ENCODE measurements at places on chromosomes 12 and 14.

DNA sequence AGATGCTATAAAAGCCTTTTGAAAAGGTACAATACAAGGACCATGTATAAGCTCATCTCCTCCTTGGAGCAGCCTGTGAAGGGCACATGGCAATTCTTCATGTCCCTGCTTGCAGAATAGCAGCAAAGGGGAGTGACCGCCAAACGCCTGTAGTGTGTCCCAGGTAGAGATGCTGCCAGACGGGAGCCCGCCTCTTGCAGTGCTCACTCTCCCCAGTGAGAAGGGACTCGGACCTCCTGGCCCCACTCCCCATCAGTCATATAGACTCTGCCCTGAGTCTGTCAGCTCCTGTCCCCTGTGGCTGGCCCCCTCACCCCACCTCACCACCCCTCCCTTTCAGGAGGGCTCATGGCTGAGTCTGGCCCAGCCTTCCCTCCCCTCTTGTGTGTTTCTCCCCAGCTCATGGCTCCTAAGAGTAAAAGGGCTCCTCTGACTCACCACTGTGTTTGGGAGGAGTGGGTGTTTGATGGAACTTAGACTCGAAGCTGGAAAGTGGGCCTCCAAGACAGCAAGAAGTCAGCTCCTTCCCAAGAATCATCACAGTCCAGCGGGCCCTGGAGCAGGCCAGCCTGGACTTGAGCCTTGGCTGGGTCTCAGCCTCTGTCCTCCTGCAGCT lies 40.9 kb downstream of the DEGS2 start:
- no peak for DNase-seq

GRCh38 chr14:53247596-53248370 lies 94.7 kb upstream of the DDHD1 start:
- DNase-seq, result no peak

- no peak for DNase-seq
These were observed 365 bp upstream of the TPI1 start for GRCh38 chr12:6866920-6867412.

DNA sequence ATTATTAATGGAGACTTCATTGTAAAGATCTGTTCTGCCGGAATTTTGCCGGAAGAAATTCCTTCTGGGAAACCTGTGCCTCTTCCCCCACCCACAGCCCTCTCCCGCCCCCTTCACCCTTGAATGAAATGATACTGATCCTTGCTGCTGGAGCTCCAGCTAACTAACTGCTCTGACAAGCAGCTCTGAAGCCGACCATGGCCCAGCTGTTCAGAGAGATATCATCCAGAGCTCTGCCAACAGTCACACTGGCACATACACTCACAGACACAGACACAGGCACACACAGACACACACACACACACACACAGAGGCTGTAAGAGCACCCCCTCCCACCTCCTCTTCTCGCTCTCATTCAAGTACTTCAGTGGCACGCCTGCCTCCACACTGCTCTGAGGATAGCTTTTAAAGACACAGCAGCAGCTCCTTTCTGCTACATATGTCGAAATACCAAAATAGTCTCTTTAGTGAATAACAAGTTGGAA lies 88.6 kb downstream of the R3HDM2 start:
- DNase-seq, result no peak

DNA sequence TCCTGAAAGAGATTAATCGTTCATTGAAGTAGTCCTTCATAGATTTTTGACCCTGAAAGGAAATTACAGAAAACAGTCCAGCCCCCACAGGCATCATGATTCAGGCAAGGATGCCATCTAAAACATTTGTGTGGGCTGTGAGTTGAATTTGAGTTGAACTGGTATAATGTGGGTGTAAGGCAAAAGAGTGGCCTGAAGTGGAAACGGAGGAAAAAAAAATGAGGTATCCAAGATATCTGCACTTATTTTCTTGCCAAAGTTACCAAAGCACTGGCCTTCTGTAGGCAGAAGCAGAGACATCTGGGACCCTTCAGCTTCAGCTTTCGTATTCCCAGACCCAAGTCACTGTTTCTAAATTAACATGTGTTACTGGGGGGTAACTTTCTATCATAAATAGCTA lies 105.1 kb upstream of the DIO2 start:
- no peak for DNase-seq

DNA sequence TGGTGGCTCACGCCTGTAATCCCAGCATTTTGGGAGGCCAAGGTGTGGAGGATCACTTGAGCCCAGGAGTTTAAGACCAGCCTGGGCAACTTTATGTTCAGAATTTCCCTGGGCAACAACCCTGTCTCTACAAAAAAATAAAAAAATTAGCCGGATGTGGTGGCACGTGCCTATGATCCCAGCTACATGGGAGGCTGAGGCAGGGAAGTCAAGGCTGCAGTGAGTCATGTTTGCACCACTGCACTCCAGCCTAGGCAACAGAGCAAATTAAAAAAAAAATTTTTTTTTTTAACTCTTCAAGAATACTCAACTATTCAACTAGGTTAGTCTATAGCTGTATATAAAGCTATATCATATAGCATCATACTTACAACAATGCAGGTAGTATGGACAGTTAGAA lies 113.0 kb downstream of the RALGAPA1 start:
- DNase-seq, result no peak

- no peak for DNase-seq
These were observed 7.3 kb upstream of the FIGNL2 start for GRCh38 chr12:51855586-51856428.

DNA sequence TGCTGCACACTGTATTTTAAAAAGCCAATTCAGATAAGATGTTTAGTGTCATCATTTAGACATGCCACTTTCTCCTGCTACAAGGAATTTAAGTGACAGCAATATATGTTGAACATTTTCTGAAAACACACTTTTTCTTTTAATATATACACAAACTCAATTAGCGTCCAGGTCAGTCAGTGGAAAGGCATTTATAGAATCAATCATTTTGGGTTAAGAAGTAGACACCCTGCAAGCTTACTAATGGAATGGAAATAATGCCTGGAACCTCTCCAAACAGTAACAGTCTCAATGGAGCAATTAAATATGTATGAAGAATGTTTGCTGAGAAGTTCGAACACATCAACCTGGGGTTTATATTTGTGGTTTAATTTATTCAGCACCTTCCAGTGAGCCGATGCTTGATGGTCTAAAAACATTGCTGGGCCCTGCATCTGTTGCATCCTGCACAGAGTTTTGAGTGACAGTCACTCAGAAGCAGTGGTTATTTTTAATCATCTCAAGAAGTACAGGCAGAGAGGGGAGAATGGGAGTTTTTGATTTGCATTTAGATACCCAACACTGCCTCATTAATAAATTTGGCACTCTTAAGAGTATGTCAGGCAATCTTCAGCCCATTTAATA lies 410.7 kb downstream of the TMEM117 start:
- no peak for DNase-seq

- DNase-seq, result no peak
These were observed 129.4 kb downstream of the RPAP3 start for GRCh38 chr12:47576289-47576945.

- DNase-seq, result no peak
These were observed 1014.1 kb downstream of the TMTC2 start for GRCh38 chr12:83700838-83701237.

DNA sequence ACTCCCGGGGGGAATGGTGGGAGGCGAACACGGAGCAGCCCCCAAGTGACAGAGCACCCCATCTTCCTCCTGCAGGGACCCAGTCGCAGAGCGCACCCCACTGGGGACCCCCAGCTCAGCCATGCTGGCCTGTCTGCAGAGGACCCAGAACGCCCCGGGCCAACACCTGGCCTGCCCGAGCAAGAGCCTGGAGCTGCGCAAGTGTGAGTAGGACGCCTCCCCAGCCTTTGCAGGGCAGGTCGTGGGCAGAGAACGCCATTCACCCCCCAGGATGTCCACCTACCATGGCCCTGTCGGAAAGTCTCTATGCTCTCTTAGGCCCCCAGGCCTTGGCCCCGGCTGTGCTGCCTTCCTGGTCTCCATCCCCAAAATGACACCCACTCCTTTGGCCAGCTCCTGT lies 30.4 kb downstream of the FAM222A start:
- DNase-seq, result no peak

GRCh38 chr12:69679119-69679518 lies 20.0 kb downstream of the BEST3 start:
- no peak for DNase-seq

DNA sequence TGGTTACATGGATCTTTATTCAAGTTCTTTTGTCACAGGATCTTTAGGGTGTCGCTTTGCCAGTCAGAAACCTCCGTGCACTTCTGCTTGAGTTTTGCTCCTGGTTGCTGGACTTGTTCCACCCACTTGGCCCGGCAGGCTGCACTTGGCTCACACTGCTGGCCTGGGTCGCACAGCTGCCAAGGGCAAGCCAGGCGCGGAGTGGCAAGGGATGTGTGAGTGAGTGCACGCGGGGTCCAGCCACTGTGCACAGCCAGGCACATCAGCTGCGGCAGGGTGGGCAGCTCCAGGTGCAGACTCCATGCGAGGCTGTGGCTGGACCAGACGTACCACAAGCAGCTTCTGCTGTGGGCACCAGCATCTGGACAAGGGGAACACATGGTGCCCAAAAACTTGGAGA lies 76.6 kb downstream of the DERA start:
- DNase-seq, result no peak

DNA sequence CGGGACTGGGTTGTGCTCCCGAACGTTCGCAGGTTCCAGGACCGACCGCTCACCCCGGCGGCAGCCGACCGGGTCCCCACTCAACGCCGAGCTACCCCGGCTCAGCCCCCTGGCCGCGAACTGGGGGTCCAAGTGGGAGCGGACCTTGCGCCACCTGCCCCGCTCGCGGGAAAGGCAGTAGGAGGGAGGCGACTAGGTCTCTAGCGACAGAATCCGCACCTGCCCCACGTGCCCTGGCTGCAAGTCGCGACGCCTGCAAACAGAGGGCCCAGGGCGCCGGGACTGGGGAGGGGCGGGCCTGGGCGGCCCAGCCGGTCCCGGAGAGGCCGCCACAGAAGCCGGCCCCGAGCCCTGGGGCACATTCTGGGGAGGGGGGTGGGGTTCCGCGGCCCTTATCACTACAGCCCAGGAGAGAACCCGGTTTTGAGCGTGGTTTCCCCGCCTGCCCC lies 239.2 kb upstream of the CPNE8 start:
- DNase-seq, result no peak

GRCh38 chr14:92704821-92705220 lies 43.6 kb downstream of the LGMN start:
- no peak for DNase-seq

GRCh38 chr12:52581066-52581465 lies 7.4 kb upstream of the KRT74 start:
- DNase-seq, result no peak

DNA sequence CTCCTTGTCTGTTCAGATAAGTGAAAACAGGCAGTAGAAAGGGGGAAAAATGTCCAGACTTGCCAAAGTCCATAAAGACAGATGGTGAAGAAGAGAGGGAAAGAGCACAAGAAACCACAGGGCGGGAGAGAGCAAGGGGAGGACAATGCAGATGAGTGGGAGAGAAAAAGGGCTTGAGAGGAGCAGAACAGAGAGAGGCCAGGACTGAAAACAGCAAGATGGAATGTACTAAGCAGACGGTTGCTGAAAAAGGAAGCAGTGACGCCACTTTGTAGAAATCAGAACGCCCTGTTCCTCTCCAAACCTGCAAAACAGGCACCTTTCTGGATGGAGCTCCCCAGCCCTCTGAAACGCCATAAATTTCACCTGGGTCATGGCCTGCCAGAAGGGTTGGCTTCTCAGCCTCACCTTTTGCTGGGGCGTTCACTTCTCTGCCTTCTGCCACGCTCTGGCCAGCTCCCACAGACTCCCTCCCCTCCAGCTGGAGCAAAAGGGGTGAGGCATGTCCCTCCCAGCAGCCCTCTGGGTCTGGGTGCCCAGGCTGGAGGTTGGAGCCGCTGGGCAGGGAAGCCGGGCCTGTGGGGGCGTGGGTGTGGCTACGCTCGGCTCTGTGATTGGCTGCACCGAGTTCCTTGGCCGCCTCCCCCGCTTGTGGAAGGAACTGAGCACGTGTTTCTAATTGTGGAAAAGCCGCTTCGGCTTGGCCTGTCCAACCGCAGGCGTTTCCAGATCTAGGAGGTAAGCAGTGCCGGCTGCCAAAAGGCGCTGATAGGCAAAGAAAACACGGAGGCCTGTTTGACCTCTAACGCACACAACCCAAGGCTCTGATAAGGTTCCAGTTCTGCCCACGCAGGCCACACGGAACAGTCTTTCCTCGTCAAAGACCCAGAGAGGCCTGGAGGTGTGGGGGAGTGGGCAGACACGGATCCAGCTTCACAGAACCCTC lies 29.3 kb downstream of the SLC7A8 start:
- no peak for DNase-seq

- DNase-seq, result no peak
These were observed 180.3 kb downstream of the DICER1 start for GRCh38 chr14:94977016-94977415.

GRCh38 chr12:25256826-25257225 lies 6.1 kb upstream of the KRAS start:
- no peak for DNase-seq

Data from activated CD8-positive, alpha-beta memory T cell treated with anti-CD3 and anti-CD28 coated beads for 1 hour (primary cell).